ENCODE measurements at places on chromosomes 12 and 14. TPM values are rescaled to one million over a fixed set of nuclear protein-coding genes. Genes with fewer than 3 reads are reported as not detected.

The ANO6 gene
- total RNA-seq: 95.6 TPM

The GPR84 gene
- total RNA-seq: 2.9 TPM

The MSRB3 gene
- 192 TPM for total RNA-seq

The AGAP2 gene
- 1.4 TPM for total RNA-seq

- DNase-seq: no peak
Observed at GRCh38 chr12:10959804-10960203, 20.7 kb upstream of the TAS2R14 start.

DNA sequence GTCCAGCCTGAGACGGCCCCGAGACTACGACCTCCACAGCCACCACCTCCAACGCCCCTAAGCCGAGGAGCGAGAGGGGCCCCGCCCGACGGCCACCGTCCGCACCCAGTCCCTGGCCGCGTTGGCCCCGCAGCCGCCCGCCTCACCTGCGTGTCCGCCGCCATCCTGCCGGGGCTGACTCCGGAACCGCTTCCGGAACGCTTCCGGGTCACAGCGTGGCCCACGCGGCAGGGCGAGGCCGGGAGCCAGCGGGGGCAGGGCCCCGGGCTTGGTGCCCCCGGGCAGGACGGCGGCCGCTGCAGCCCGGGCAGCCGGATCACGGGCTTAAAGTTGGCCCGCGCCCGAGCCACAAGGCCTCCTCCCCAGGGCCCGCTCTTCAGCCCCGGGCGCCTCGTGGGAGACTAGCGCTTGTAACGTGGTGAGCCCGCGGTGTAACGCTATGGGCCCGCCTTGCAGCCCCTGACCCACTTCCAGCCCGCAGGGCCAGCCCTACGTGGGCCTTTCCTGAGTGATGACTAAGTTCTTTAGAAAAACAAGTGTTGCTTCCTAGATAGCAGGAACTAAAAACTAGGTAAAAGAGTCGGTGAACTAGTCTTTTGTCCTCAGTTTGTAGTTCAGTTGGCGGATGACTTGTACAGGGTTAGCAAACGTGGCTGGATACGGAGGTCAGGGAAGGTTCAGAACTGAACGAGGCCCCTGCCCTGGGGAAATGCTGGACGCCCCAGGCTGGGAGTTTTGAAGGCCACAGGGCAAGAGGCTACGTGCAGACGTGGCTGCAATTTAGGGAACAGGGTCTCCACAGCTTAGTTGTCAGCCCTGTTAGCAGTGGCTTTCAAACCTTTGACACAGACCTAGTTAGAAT is at the start of gene GCN1:
TSS of gene GCN1 (minus strand) at position 182 of the 862 bp plus-strand sequence. CDS start at position 164, 18 bp downstream.
- peak; percentile 80 for DNase-seq

- no peak for DNase-seq
Observed at GRCh38 chr12:38783304-38783703, 122.1 kb downstream of the CPNE8 start.

DNA sequence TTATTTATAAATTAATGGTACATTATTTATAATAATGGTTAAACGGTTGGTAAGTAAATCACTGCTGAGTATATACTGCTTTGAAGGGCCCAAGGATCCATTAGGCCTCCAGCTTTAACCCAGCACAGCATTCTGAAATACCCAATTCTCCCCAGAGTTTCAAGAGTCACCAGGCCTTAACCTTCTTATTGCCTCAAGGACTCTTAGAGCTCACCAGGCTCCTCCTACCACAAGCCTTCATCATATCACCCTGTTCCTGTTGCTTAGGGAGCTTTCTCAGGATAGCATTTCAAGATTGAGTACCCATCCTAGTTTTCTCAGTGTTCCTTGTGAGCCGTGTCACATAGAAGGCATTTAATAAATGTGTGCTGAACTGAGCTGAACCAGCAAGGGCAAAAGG is 242.5 kb downstream of the FBXL14 start:
- DNase-seq: no peak

Data from umbilical cord (tissue), 2 donors.